ENCODE measurements at places on chromosomes 1 and 21. TPM values are rescaled to one million over a fixed set of nuclear protein-coding genes. Genes with fewer than 3 reads are reported as not detected.

DNA sequence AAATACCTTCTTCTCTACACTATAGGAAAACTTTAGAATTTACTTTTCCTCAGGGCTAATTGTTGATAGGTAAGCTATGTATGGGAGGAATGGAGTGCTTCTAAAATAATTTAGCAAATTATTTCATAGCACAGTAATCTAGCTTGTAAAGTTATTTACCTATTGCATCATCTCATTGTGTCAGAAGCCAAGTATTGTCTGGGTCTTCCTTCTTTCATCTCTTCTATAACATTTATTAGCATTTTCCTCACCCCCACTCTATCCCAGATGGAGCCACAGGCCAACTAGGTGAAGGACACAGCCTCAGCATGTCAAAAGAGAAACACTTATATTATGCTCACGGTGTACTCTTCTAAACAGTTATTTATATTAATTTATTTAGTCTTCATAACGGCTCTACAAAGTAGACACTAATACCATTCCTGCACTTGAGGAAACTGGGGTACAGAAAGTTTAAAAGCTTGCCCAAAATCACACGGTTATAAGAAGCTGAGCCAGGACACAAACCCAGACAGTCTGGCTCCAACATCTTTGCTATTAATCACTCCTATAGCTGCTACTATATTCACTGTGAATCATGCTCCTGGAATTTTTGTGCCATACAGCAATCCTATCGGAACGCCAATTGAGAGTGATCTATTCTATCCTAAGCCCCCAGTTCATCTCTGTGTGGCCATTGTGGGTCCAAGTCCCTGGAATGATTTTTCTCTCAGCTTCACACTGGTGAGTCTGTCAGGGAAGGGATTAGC is 43.1 kb downstream of the OR10J5 start:
- DNase-seq: no peak

The GTF2B gene
- total RNA-seq: 47.3 TPM

The MRAP gene
- total RNA-seq: not detected

The MIA3 gene
- 100 TPM for total RNA-seq

DNA sequence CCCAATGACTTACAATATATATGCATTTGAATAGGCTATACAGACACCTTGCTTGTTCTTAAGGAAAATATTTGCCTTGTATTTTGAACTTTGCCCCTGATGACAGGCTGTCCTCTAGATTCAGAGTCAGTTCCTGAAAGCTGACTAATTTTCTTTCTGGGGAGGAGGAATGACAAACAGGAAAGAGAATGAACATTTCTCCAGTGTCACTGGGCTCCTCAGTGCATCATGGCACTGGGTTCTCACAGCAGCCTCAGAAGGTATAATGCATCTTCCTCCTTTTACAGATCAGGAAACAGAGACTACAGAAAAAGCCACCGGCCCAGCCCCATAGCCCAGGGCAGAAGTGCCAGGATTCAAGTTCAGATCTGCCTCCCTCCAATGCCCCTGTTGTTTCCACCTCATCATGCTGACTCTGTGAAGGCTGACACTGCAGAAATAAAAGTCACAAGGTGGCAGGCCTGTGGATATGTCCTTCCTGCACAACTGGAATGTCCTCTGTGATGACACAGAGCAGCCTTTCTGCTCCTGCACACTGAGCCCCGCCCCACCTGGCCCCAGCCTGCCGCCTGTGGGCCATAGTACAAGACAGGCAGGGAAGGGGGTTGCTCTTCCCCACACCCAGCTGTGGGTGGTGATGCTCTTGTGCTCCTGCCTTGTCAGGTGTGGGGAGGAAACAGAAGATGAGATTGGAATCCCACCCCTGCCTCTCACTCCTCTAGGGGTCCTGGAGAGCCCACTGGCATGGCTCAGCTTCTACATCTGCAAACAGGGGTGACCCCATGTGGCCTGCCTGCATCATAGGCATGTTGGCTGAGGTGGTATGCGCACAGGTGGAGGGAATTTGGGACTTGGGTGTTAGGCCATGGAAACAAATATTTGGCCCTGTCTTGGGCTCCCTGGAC is 6.4 kb downstream of the TTC22 start:
- DNase-seq: no peak

DNA sequence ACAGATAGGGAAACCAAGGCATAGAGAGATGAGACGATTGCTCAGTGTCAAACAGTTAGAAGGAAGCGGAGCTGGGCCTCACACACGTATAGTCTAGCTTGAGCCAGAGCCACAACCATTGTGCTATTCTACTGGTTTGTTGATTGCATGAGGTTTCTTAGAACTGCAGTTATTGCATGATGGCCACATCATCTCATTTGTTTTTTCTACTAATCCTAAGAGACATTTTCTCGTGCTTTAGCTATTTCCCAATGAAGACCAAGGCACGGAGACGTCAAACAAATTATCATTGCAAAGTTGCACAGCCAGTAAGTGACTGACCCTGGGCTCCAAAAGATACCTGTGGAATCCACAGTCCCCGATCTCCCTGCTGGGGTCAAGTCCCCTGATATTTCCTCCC is 25.1 kb upstream of the ZNF362 start:
- no peak for DNase-seq

- no peak for DNase-seq
Observed at GRCh38 chr1:56477164-56478111, 101.9 kb downstream of the PLPP3 start.

- DNase-seq: no peak
Observed at GRCh38 chr1:178934546-178934945, 63.7 kb upstream of the ANGPTL1 start.

GRCh38 chr21:15121655-15122120 is 56.9 kb upstream of the NRIP1 start:
- DNase-seq: no peak

The NBPF10 gene
- 2.9 TPM for total RNA-seq

- no peak for DNase-seq
Observed at GRCh38 chr1:160674415-160674814, 27.6 kb upstream of the SLAMF1 start.

- no peak for DNase-seq
Observed at GRCh38 chr1:101389547-101389929, 152.7 kb downstream of the S1PR1 start.

DNA sequence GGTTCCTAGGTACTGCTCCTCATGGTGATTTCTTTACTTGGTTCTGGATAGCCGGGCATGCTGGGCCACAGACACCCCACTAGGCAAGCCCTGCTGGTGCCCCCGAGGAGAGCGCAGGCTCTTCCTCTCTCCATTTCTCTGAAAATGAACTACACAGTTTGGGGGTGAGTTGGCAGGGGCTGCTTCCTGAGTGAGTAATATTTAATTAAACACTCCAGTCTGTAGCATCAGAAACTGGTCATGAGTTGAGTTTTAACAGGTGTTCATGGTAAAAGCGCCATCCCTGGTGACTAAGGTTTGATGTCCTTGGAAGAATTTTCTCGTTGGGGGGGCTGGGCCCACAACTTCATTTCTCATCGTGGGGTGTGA is 1.7 kb downstream of the SPSB1 start:
- DNase-seq: no peak

The SMPDL3B gene
- not detected for total RNA-seq

DNA sequence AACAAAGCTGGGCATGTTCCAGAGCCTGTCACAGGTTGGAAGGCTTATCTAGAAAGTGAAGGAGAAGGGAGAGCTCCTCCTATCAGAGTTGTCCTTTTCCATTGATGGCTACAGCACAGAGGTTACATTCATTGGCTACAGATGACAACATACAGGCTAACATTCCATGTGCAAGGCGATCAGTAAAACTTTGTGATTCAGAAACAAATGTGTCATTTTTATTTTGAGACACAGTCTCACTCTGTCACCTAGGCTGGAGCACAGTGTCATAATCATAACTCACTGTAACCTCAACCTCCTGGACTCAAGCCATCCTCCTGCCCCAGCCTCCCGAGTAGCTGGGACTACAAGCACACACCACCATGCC is 32.6 kb downstream of the TRIM67 start:
- no peak for DNase-seq
